ENCODE measurements at places on chromosomes 4 and X.

DNA sequence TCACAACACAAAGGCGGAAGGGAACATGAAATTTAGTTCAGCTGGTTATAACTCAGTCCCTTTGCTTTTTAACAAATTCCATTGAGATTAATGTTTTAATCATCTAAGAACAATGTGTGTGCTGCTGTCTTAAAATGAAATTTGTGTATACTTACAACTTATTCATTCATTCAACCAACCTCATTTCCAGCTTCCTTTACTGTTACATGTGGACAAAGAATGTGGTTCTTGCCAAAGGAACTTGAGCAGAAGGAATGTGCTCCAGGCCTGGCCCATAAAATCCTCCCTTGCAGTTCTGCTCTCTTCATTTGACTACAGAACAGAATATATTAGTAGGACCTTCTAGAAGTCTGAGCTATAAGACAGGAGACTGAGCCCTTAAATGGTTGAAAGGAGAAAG is 176.8 kb upstream of the GLRA2 start:
- no peak for DNase-seq

- no peak for DNase-seq
Observed at GRCh38 chr4:94372228-94372978, 29.8 kb upstream of the HPGDS start.

DNA sequence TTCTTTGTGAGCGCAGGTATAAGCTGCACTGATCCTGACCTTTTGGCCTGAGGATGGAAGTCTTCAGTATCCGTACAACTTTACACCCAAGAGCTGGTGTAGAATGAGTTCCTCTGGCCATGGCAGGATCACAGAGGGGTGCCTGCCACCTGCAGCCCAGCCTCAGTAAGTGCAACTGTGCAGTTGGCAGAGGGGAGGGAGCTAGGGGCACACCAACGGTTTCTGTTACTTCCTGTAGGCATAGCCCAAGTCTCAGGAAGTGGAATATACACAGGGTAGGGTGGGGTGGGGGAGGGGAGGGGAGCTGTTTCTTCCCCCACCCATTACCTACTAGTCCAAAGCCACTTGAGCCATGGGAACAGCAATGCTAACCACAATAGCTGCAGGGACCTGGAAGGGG is 85.4 kb upstream of the GBA3 start:
- DNase-seq, result peak; percentile 38

GRCh38 chr4:173185847-173186510 is 17.4 kb downstream of the GALNT7 start:
- DNase-seq, result no peak

DNA sequence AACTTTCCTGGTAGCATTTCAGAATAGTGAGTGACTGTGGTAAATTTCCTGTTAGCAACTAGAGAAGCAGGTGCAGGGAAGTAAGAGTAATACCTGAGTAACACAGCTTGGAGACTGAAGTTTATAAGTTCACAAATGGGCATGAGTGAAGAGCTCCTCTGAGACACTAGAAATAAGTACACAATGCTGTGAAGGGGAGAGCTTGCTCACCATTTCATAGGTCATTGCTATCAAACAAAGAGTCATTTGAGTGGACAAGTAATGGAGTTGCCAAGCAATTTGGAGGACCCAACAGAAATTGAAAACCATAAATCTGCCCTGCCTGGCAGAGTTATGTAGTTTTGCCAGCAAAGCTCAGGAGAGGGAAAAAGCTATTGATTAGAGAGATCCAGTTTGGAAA is 523.6 kb downstream of the TRAM1L1 start:
- DNase-seq, result no peak

GRCh38 chr4:15794905-15795304 is 16.8 kb downstream of the CD38 start:
- DNase-seq, result no peak

All from COR-L47 (cell line).